ENCODE measurements at places on chromosomes 5 and 9.

DNA sequence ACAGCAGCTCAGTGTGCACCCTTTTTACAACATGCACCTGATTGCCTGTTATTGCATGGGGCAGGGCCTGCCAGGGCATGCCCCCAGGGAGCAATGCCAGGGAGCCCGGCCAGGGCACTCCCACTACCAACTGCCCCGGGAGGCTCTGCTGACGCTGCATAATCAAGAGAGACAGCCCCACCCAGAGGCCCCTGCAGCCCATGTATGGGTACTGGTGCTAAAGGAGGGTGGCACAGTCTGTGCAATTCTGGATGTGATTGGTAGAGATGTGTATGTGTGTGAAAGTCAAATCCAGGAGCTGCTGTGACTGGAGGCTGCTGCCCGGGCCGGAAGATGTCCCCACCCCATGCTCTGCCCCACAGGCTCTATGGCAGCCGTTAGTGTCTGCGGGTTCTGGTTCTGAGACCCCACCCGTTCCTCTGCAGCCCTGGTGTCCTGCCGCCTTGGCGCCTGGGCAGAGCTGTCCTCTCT lies 3.9 kb upstream of the NEURL1B start:
- no peak for DNase-seq

- DNase-seq, result no peak
Measured at GRCh38 chr9:104856413-104856941, 71.5 kb downstream of the ABCA1 start.

DNA sequence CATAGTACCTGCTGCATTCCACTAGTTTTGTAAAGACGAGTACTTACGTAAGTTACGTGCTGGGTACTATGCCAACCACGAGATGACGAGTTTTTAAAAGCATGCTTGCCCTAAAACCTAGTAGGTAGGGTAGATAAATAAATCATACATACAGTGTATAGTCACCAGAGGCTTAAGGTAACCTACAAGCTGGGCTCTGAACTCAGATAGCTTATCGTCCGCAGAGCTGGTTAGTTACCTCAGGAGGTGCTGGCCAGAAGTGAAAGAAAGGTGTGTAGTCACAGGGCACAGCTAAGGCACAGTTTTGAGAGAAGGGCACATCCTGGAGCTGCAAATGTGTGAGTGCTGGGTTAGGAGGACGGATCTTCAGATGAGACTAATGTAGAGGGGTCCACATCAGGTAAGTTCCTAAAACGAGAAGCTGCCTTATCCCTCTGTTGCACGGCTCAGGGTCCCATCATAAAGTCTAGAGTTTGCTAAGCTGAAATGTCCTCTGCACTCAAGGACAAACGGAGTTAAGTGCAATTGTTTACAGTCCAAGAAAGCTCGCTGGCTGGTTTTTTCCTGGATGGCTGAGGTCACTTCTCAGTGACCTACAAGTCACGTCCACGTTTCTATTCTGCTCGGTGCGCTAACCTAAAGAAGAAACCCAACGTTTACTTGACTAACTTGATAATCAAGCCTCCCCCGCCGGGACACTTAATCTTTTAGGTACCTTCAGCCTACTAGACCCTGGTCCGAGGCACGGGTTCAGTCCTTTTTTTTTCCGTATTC lies 1.1 kb upstream of the SNX24 start:
- no peak for DNase-seq

GRCh38 chr9:30673132-30673531 lies 1711.3 kb upstream of the ACO1 start:
- no peak for DNase-seq

- DNase-seq, result no peak
Measured at GRCh38 chr9:105510024-105510423, 47.9 kb upstream of the FKTN start.
